HFFc6 (cell line): ENCODE measurements at places on chromosomes 13 and 19. TPM values are rescaled to one million over a fixed set of nuclear protein-coding genes. Genes with fewer than 3 reads are reported as not detected.

The MYO1F gene
- total RNA-seq = 0.09 to 0.19 TPM (median 0.17 TPM) in 3 replicates

The RAP2A gene
- 14.7 to 20.7 TPM (median 17.1 TPM) in 3 replicates for total RNA-seq

GRCh38 chr19:51107406-51108065, 673 bp downstream of the CTU1 start:
- DNase-seq = peak; percentile 26

DNA sequence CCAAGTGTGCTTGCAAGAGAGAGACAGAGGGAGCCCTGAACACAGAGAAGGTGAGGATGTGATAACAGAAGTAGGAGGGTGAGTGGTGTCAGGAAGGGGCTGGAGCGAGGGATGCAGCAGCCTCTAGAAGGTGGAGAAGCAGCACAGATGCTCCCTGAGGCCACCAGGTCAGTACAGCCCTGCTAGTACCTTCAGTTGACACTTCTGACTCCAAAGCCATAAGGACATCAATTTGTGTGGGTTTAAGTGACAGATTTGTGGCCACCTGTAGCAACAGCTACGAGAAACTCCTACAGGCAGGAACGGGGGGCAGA, 6.9 kb downstream of the ERICH4 start:
- DNase-seq = no peak

- DNase-seq = peak; percentile 7
Measured at GRCh38 chr13:77429320-77430142, 102.6 kb upstream of the MYCBP2 start.

DNA sequence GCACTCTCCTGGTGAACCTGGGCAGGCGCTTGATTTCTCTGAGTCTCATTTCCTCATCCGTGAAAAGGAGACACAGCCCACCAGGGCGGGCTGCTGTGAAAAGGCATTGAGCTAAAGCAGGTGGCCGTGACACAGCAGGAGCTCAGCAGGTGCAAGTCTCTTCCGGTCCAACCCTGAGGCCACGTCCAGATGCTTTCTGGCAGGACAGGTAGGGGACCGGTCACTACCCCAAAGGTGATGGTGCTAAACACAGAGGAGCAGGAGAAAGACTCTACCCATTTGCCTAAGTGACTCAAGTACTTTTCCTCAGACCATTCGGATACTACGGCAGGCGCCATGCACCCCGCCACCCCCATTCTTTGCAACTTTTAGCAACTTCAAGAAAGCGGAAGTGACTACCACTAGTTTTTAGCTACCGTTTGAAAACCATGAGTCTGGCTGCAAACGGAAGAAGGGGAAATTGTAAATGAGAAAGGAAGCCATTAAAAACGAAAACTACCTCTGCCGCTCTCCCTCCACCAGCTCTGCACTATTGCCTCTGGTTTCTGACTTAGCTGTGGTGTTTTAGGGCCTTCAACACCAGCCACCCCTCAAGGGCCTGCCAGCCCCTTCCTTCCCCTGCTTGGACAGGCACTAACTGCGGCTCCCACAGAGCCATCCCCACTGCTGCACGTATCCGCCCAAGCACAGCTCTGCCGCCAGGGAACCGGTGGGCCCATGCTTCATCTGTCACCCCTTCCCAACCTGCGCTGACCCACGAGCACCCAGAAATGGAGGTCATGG, 4.8 kb downstream of the PPP6R1 start:
- no peak for DNase-seq

DNA sequence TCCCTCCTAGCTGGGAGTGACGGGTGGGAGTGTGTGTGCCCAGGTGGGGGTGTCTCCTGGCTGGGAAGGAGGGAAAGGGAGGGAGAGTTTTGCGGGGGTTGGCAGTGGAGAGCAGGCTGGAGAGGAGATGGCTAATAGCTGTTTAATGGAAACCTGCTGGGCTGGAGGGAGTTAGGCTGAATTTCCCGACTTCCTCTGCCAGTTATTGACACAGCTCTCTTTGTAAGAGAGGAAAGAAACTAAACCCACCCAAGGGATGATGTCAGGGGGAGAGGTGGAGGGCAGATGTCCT, 10.2 kb upstream of the ILF3 start:
- no peak for DNase-seq

GRCh38 chr13:104577071-104577815, 1511.0 kb upstream of the SLC10A2 start:
- DNase-seq = no peak

The VRK3 gene
- 33.3 and 33.9 TPM in 2 replicates for total RNA-seq

GRCh38 chr19:42568006-42568405, 26.7 kb downstream of the CEACAM8 start:
- DNase-seq = no peak

DNA sequence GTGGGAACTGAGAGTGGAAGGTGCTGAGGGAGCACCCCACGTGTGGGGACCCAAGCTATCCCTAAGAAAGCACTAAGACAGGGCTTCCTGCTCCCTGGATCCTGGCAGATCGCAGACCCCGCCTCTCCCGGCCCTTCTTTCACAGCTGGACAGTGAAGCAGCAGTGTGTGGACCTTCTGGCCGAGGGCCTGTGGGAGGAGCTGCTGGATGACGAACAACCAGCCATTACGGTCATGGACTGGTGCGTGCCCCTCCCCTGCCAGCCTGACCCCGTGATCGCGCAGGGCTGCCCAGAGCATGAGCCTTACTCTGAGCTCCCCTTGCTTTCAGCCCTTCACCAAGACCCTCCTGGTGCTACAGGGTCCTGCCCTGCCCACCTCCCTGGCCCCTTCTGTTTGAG, 2.3 kb downstream of the NCCRP1 start:
- peak; percentile 29 for DNase-seq

- DNase-seq = no peak
Measured at GRCh38 chr19:15702534-15702930, 25.3 kb upstream of the OR10H2 start.

DNA sequence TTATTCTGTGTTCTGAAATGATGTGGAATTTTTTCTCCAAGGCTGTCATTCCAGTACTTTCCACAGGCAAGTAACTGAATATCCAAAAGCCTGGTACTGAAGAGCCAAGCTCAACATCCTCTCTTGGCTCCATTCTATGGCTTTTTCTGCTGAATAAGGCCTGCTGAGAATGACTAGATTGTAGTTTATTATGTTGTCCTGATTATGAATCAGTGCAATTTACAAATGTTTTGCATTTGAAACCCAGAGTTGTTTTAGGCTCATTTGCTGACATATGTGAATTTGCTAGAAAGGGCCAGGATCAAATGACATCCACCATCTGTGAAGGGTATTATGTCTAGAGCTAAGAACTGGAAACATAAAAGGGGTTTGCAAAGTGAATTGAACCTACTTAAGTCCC, 596.6 kb downstream of the KCTD12 start:
- no peak for DNase-seq

DNA sequence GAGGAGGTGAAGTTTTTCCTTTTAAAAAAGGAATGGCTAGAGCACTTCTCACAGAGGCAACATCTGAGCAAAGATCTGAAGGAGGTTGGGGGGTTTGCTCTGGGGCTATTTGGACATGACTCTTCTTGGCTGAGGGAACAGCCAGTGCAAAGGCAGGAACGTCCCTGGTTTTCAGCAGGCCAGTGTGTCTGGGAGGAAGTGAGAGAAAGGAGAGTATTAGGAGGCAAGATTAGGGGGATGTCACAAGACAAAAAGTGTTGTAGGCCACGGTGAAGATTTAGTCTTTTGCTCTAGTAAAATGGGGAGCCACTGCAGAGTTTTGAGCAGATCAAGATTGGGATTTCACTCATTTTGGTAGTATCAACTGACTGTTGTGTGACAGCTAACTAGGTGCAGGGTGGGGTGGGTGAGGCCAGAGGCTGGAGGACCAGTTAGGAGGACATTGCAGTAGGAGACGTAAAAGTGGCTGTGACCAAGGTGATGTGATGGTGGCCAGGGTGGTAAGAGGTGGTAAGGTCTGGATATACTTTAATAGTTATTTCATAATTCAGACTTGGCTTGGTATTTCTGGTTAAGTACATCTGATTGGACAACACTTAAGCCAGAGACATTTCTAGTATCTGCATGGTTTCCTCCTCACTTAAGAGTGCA, 40.6 kb downstream of the WDFY2 start:
- DNase-seq = no peak

The PRKACA gene
- total RNA-seq = 162 to 170 TPM (median 166 TPM) in 3 replicates

The BCL2L12 gene
- 22.6 and 34.2 TPM in 2 replicates for total RNA-seq

The ZNF439 gene
- total RNA-seq = 0.55 to 0.99 TPM (median 0.71 TPM) in 3 replicates

The CCDC159 gene
- 7.9 to 11.8 TPM (median 10.6 TPM) in 3 replicates for total RNA-seq

DNA sequence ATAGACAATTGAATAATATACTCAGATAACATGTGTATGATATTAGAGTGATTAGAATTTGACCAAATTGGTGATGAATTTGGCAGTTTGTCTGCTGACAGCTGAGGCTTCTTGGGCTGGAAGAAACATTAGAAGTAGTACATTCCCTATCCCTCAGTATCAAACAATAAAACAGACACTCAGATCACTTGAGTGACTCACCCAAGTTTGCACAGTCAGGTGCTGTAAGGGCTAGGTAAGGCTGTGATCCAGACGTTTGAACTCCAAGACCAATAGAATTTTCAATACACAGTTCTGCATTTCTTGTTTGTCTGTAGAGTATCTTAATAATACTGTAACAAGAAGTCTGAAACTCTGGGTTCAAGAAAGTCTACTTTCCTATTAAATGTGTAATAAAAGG, 223.5 kb downstream of the POSTN start:
- DNase-seq = no peak

DNA sequence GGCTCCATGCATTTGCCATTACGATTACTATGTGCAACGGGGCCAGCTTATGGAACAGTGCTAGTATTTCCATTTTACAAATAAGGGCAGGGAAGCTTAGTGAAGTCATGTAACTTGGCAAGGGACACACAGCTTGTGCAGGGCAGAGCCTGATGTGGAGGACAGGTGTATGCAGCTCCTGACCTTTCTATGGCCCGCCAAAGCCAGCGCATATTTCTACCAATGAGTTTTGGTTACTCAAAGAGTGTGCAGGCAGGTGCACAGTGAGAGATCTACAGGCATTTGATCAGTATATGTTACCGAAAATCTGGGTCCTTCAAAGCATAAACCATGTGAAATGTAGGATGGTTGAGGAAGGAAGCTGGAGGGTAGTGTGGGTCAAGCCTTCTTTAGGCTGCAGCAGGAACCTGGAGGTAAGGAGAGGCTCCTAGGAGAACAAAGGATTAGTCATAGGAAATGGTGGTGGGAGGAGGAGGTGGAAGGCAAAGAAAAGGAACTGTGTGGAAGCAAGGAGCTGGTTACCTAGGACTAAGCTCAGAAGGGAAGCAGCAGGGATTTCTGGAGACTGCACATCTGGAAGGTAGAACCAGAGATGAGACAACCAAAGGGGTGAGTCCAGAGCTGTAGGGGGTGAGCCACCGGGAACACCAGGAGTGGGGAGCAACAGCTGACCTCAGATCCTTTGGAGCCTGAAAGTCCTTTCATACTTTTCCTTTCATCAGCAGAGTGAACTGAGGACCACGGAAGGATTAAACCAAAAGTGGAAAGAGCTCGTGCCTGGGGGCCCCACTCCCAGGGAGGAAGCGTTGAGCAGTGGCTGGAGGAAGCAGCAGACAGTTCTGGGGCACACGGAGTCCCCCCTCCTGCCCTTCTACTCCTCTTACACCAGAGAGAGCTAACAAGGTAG, 4.2 kb upstream of the PDX1 start:
- no peak for DNase-seq

The ZNF571 gene
- total RNA-seq = 1.3 to 3.8 TPM (median 2.0 TPM) in 3 replicates

- DNase-seq = no peak
Measured at GRCh38 chr13:86155756-86156155, 356.5 kb upstream of the SLITRK6 start.

- DNase-seq = no peak
Measured at GRCh38 chr19:45781214-45782161, 802 bp downstream of the DMPK start.

- no peak for DNase-seq
Measured at GRCh38 chr13:29810898-29811297, 39.5 kb downstream of the UBL3 start.

The ERICH4 gene
- total RNA-seq = not detected in 3 replicates

The PLVAP gene
- total RNA-seq = not detected in 3 replicates

The CD70 gene
- not detected in 3 replicates for total RNA-seq

The ZSCAN1 gene
- total RNA-seq = not detected in 2 replicates

DNA sequence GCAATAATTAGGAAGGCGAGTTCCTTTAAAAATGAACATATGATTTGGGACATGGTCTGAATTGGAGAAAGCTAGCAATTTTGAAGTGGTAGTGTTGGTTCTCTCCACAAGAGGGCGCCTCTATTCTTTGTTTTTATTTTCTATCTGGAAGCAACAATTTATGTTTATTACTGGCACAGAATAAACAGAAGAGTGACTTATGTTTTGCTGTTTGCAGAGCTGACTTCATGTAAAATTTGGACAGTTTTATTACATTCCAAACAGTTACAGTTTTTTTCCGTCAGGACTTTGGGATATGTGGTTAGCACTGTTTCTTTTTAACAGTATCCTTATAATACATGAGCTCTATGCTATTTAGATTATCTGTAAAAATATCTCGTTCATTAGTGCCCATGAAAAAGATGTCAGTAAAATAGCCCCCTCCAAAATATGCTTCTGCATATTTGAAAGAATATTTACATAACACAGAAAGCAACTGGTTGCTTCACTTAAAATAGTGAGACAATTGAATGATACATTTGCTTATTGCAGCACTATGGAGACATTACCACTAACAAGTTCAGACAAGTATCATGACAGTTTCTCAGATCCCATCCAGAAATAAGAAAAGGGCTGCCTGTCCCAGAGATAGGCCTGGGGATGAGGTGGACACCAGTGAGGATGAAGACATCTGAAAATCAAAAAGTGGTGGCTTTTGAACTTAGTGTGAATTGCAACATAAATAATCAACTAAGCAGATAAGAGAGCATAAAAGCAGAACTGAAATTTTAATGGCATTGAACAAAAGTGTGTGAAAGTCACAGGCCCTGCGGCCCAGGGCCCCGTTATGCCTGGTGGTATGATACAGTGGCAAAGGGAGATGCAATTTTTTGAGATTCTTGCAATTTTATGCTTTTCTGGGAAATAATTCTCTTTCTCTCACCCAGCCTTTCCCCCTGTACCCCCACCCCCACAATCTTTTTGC, 32.3 kb upstream of the FGF9 start:
- peak; percentile 40 for DNase-seq

GRCh38 chr19:4062419-4063368, 4.0 kb downstream of the ZBTB7A start:
- DNase-seq = no peak

- DNase-seq = no peak
Measured at GRCh38 chr13:70714993-70715392, 606.7 kb upstream of the KLHL1 start.

- no peak for DNase-seq
Measured at GRCh38 chr19:5030822-5031221, 61.9 kb downstream of the KDM4B start.

DNA sequence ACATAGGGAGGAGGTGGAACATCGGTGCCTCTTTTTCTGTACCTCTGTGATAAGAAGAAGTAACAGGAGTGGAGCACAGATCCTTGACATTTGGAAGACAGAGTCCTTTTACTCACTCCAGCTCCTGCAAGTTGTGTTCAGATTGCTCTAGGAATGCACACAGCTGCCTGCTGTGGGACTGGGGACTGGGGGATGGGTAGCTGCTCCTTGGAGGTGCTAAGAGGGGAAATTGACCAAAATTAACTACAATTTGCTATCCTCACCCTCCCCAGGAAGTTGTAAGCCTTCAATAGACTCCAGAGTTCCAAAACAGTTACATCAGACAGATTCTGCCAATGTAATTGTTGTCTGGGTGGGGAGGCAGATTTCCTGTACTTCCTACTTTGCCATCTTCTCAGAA, 317.9 kb downstream of the MTUS2 start:
- DNase-seq = no peak

The GPR12 gene
- not detected in 3 replicates for total RNA-seq

The UPF3A gene
- 34.0 to 40.6 TPM (median 38.5 TPM) in 3 replicates for total RNA-seq

GRCh38 chr13:45373162-45373547, 32.2 kb upstream of the TPT1 start:
- no peak for DNase-seq

- DNase-seq = no peak
Measured at GRCh38 chr13:22064854-22065620, 394.2 kb downstream of the FGF9 start.

The CEACAM4 gene
- not detected in 3 replicates for total RNA-seq

- no peak for DNase-seq
Measured at GRCh38 chr13:21686751-21687391, 16.0 kb downstream of the FGF9 start.
